Endothelial cell (in vitro differentiated cells): ENCODE measurements at places on chromosomes 5 and 9.

DNA sequence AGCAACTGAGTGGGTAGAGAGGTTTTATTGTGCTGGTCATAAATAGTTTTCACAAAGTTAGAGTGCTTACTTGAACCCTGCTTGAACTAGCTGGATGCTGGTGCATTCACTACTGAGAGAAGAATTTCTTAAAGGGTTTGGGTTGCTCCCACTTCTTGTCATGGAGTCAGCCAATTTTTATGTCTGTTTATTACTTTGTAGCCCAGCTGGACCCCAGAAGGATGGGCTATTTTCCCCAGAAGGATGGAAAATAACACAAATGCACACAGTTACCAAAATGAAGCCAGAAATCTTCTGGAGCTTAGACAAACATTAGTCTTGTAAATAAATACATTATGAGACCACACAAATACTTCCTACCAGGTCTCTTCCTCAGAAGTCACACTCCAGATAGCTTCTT, 480.8 kb upstream of the TNC start:
- DNase-seq = no peak

- DNase-seq = no peak
Observed at GRCh38 chr5:130135506-130135905, 231.2 kb downstream of the CHSY3 start.

GRCh38 chr9:20620650-20621470, 1.4 kb downstream of the MLLT3 start:
- DNase-seq = peak; percentile 20

DNA sequence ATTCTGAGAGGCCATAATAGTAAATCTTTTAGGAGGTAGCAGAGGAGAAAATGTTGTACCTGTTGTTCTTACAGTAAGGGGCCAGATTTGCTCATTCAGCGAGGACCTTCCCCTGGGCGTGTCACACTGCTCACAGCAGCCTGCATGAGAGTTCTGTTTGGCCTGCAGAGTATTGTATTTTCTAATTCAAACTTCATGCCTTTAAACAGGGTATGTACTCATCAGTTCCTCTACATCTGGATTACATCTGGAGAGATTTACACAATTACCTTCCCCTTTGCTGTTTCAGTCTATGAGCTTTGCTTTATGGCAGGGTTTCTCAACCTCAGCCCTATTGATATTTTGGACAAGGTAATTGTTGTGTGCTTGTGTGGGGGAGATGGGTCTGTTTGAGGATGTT, 170.9 kb upstream of the STK32A start:
- no peak for DNase-seq

GRCh38 chr5:25020454-25020853, 375.7 kb upstream of the CDH10 start:
- no peak for DNase-seq

GRCh38 chr9:95305770-95306492, 11.6 kb downstream of the FANCC start:
- no peak for DNase-seq

- no peak for DNase-seq
Observed at GRCh38 chr5:74966141-74967026, 86.0 kb downstream of the GCNT4 start.

GRCh38 chr5:15350614-15351013, 149.4 kb upstream of the FBXL7 start:
- no peak for DNase-seq

DNA sequence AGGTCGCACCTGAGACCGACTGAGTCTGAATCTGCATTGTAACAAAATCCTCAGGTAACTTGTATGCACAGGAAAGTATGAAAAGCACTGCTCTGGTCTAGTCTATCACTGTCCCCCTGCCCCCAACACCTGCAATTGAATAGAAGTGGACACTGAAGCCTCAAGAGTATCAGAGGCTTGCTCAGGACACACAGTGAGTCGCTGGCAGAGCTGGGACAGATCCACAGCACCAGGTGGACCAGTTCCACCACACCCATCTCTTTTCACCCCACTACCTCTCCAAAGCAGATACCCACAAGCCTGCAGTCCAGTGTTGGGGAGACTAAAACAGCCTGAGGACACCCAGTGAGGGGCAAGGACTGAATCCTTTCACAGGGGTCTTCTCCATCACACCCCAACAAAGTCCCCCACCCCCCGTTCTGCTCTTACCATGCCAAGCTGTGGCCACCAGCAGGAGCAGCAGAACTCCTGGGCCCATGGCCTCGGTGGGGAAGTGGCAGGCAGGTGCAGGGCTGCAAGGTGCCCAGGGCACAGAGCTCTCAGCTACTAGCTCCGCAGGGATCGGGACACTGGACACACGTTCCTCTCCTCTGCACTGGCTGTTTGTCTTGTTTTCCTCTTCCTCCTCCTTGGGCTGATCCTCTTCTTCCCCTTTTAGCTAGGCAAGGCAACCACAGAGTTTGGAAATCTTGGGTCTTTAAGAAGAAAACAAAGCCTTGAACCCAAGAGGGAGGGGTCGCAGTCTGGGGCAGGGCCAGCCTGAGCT, at the start of gene CSF1R:
CSF1R (minus strand) TSS at position 605 of the 766 bp plus-strand sequence; CDS start at position 478, 127 bp downstream.
- no peak for DNase-seq

GRCh38 chr5:141525653-141526052, 36.8 kb downstream of the PCDHGC5 start:
- no peak for DNase-seq

DNA sequence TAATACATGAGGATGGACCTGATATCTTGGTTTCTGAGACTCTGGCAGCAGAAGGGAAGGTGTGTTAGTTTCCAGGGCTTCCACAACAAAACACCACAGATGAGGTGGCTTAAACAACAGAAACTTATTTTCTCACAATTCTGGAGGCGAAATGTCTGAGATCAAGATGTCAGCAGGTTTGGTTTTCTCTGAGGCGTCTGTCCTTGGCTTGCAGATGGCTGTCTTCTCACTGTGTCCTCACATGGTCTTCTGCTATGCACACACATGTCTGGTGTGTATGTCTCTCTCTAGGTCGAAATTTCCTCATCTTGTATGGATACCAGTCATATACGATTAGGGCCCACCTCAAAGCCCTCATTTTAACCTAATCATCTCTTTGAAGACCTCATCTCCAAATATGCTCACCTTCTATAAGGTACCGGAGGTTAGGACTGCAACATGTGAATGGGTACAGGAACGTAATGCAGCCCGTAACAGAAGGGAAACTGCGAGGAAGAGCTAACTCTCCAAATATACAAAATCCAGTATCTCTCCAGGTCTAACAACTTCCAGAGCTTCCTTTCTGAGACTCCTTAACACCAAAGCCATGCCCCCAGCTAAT, 139.8 kb upstream of the SMARCA2 start:
- DNase-seq = no peak

GRCh38 chr5:172591636-172592035, 49.4 kb upstream of the NEURL1B start:
- no peak for DNase-seq

GRCh38 chr9:90956026-90956810, 154.6 kb downstream of the SYK start:
- no peak for DNase-seq

GRCh38 chr9:130770679-130771442, 64.2 kb upstream of the ABL1 start:
- DNase-seq = no peak

DNA sequence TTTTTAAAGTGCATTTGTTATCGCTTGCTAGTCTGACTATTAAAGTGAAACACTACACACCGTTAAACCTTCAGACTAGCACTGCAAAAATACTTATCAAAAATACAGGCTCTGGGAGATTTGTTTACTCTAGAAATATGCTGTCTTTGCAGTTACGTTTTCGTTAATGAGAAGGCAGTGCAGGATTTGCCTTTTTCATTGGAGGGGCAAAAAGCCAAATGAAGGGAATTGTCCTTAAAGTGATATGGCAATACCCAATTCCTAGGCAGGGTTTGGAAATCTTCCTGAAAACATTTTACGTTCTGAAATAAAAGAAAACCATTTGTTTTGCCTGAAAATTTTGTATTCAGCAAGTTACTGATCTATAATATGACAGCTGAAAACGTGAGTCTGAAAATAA, 1800.2 kb downstream of the MAT2B start:
- no peak for DNase-seq

- no peak for DNase-seq
Observed at GRCh38 chr5:80076131-80077050, 41.2 kb downstream of the THBS4 start.

- DNase-seq = peak; percentile 24
Observed at GRCh38 chr5:61263561-61264272, 68.3 kb upstream of the ZSWIM6 start.

GRCh38 chr9:83183621-83184020, 120.7 kb upstream of the RASEF start:
- no peak for DNase-seq

GRCh38 chr5:172442592-172442991, 11.7 kb downstream of the SH3PXD2B start:
- DNase-seq = no peak

GRCh38 chr9:96004379-96004778, 128.9 kb downstream of the ERCC6L2 start:
- DNase-seq = no peak

- DNase-seq = no peak
Observed at GRCh38 chr5:146307796-146308195, 30.8 kb upstream of the POU4F3 start.

GRCh38 chr5:72860499-72860898, 44.0 kb downstream of the TNPO1 start:
- no peak for DNase-seq

DNA sequence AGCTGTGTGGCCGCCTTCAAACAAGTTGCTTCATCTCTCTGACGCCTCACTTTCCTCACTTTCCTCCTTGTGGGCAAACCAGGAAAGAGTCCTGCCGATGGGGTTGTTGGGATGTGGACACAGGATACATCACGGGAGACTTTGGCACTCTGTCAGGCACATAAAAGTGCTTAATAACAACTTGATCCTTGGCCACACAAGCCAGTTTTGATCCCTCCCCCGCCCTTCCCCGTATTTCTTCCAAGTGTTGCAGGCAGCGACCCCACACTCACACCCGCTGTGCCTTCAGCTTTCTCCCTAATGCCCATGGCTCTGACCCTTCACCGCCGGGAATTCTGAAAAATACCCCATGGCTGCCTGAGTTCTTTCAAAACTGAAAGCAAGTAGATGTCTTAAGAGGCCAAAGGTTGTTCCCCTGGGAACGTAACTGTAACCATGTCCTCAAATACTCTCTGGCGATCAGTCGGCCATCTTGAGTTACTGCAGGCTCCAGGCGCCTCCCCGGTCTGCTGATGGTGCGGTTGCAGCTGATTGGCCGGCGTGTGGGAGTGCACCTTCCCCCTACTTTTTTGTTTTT, 59.8 kb downstream of the ARHGEF37 start:
- no peak for DNase-seq

DNA sequence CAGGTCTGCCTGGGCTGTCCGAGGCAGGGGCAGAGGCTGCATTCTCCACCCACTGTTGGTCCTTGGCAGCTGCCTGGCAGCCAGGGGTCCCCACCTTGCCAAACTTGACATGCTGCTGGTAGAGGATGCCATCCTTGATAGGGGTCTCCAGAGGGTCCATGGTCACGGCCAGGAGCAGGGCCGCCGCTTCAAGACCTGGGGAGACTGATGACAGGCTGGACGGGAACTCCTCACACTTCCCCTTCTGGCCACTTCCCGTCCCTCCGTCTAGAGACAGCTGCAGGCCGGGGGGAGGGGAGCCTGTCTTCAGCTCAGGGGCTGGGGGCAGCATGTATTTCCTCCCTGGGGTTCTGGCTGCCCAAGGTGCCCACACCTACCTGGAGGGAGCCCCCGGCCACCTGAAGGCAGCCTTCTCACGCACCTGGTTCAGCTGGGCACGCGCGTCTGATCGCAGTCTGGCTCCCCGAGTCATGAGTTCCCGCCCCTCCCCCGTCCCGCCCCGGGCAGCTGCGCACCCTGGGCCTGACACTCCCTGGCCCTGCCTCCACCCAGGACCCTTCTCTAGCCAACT, at the start of gene DOK3:
DOK3 (minus strand) TSS at position 446 of the 571 bp plus-strand sequence; CDS start at position 160, 286 bp downstream.
- DNase-seq = peak; percentile 47

DNA sequence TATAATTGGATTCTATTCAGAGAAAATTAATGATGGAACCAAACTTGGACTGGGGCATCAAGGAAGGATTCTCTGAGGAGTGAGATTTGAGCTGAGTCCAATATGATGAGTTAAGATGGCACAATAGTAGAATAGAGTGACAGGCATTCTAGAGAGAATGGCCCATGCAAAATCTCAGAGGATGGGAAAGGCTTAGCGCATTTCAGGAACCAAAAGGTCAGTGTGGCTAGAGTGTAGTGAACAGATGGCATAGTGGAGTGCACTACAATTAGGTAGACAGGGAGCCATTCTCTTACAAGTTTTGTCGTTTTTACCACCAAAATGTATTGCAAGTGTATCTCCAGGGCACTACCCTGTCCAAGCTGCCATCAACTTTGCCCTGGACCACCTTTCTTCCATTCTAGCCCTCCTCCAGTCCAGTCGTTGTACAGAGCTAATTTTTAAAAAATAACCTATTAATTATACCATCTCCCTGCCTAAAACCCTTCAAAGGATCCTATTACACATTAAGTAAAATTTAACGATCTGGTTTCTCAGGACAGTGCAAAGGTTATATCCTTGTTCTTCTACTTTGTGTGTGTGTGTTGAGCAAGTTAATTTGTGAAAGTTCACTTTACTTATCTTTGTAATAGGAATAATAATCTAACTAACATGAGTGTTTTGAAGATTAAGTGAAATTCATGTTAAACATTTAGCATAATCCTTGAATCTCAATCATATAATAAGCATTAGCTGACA, 211.7 kb downstream of the COMMD10 start:
- DNase-seq = no peak
